Mesenchymal stem cell (in vitro differentiated cells and primary cell): ENCODE measurements at places on chromosomes 12 and 14.

GRCh38 chr12:112463478-112463877, 44.7 kb downstream of the PTPN11 start:
- DNase-seq, result no peak

DNA sequence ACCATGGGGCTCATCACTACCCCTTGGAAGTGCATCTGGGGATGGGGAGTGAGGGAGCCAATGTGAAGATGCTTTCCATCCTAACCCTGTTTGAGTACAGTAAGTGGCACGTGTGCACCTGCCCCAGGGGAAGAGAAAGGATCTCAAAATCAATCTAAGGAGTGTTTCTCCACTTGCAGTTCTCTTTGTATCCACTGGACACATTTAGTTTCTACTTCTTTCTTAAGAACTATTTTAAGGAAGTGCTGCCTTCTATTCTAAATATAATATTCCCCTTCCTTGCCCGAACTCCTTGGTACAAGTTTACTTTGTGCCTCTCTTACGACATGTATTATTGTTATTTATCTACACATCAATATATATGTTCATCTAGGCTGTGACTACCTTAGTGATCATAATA, 73.8 kb downstream of the TTC6 start:
- DNase-seq, result no peak

GRCh38 chr14:23910101-23910875, 43.3 kb upstream of the DHRS4 start:
- DNase-seq, result peak; percentile 57

DNA sequence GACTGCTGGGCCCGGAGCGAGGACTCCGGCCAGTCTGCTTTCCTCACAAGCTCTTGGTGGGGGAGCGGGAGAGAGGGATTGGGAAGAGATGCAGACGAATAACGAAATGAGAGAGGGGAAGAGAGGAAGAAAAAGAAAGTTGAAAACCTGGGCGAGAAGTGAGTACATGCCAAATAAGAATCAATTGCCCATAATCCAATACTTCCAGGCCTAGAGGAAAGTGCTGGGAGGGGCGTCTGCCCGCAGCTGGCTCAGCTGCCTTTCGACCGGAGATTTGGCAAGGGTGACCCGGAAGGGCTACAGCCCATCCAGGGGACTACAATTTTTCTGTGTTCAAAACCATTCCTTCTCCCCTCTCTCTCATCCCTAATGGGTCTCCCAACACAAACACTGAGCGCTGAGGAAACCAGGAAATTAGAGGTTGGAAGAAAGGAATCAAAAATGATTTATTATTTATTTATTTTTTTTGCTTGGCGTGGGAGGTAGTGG, 4.9 kb downstream of the NKX2-1 start:
- DNase-seq, result no peak

GRCh38 chr14:80395031-80395430, 183.7 kb upstream of the DIO2 start:
- DNase-seq, result no peak

- no peak for DNase-seq
Measured at GRCh38 chr12:98968896-98969295, 323.8 kb downstream of the APAF1 start.
